ENCODE measurements at places on chromosomes 5 and 9.

DNA sequence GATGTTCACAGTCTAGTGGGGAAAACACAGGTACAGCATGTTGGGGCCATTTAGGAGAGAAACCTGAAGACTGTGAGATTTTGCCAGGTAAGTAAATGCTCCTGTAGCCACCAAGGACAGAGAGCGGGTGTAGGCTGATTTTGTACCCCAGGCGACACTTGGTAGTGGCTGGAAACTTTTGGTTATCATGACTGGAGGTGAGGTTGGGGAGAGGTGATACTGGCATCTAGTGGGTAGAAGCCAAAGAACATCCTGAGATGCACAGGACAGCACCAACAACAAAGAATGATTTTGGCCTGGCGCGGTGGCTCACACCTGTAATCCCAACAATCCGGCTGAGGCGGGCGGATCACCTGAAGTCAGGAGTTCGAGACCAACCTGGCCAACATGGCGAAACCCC lies 38.8 kb upstream of the PWWP2A start:
- DNase-seq = no peak

GRCh38 chr5:94815313-94816039 lies 197.0 kb downstream of the SLF1 start:
- no peak for DNase-seq

DNA sequence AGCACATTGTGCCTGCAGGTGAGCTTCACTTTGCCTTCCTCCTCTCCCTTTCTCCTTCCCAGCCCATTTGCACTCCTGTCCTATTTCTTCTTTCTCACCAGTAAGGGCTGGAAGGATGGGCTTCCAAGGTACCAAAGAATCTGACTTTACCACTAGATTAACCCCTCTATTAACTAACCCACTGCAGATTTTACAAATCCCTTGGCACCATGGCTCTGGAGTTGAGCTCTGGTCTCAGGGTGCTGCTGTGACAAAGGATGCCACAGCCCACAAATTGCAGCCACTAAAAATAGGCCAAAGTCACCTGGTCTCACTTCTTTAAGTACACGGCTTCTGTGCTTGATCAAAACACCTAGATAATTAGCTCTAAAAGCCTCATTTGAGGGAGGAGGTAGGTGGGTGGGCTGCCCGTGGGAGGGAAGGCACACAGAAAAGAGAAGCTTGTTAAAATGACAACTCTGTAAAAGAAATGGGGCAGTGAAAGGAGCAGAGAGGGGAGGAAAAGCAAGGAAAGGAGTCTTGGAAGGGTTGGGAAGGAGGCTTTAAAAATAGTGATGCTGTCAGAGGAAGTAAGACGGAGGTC lies 327.4 kb downstream of the DRD1 start:
- no peak for DNase-seq

DNA sequence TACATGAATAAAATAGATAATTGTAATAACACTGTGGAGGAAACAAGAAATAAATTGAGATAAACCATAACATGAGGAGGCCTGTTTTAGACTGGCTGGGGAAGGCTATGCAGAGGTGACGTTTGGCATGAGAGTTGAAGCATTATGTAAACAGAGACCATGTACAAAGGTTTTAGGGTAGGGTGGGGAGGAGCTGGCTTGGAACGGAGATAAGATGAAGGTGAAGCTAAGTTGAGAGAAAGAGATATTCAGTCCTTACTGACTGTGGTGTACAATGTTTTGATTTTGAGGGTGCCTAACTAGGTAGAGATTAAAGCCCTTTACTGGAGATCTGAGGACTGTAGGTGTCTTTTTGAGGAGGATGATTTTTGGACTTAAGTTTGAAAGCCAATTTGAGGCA lies 17.8 kb downstream of the MAN2A1 start:
- DNase-seq = no peak

DNA sequence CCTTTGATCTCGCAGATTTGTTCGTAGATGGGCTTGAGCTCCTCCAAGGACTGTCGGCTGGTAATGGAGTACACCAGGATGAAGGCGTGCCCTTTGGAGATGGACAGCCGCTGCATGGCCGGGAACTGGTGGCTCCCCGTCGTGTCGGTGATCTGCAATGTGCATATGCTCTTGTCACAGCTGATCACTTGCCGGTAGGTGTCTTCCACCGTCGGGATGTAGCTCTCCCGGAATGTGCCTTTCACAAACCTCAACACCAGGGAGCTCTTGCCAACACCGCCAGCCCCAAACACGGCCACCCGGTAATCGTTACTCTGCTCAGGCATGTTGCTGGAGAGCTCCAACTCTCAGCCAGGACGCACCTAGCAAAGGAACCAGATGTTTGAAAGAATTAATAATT lies 29.1 kb downstream of the DIRAS2 start:
- no peak for DNase-seq

DNA sequence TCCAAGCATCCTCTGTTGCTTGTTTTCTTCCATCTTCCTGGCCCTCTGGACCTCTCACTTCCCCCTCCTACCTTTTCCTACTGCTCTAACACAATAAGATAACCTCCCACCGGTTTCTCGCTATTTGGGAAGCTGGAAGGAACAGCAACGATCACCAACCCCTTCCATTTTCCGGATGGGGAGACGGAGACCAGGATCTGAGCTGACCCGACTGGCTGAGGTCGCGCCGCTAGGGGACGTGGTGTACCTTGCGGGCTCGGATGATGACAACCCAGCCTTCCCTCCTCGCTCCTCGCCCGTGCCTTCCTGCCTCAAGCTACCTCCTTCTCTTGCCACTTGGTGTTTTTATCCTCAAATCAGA lies 1.9 kb downstream of the LPAR1 start:
- no peak for DNase-seq

GRCh38 chr5:74865804-74866595 lies at the start of gene FAM169A:
Gene FAM169A, minus strand, starts transcription at chr5:74866387. Its CDS starts 24,711 bp downstream, at chr5:74841676.
- peak; percentile 13 for DNase-seq

GRCh38 chr9:125241863-125242739 lies 958 bp upstream of the HSPA5 start:
- no peak for DNase-seq

DNA sequence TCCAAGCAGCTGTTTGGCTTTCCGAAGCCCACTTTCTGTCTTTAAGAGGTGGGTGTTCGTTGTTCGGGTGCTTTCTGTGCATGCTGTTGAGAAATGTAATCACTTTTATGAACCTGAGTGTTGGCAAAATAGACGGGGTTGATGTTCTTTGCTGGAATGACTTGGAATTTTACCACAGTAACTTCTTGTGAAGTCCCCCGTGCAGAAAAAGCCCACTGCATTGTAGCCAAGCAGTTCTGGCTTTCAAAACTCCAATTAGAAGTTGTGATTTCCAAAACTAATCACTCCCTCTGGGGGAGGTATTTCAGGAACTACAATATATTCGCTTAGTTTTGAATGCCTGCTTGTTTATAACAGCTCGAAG lies 111.1 kb downstream of the PAM start:
- no peak for DNase-seq

DNA sequence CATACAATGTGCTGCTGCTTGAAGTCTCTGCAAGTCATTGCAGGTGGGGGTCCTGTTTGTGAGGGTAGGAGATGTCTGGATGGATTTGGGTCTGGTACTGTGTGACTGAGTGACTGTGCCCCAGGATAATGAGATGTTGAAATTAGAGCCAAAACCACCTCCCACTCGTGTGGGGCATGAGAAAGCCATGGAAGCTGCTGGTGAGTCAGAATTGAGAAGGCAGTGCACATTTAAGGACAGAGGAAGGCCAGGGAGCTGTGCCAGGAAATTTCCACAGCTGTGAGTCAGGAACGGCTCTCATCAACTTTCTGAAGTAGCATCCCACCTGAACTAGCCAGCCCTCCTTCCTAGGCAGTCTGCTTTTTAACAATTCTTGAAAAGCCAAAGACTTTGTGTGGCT lies 229.8 kb downstream of the DRD1 start:
- DNase-seq = no peak

- DNase-seq = no peak
Observed at GRCh38 chr9:37801287-37801850, 772 bp downstream of the DCAF10 start.

DNA sequence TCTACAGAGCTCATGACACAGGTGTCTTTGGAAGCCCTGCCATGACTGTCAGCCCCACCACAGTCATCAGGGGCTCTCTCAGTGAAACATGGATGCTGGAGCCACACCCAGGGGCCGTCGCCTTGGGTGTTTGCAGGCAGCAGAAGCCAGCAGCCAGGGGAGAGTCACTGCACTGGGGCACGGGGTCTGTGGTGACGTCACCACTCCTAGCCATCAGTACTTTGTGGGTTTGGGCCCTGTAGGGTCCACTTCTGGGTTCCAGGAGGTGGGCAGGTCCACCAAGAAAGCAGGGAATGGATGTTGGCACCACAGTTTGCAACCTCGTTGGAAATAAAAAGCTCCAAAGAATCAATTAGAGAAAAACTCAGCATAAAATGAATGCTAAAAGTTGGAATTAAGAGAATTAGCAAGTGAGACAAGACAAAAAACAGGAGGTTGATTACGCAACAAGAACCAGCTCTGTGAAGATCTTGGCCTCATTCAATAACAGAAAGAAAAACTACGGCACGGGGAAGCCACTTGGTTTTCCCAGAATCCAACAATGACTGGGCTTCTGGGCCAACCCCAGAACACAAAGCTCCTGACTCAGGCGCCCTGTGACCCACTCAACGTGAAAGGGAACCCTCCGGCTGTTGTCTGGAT lies 34.3 kb downstream of the MED10 start:
- no peak for DNase-seq

DNA sequence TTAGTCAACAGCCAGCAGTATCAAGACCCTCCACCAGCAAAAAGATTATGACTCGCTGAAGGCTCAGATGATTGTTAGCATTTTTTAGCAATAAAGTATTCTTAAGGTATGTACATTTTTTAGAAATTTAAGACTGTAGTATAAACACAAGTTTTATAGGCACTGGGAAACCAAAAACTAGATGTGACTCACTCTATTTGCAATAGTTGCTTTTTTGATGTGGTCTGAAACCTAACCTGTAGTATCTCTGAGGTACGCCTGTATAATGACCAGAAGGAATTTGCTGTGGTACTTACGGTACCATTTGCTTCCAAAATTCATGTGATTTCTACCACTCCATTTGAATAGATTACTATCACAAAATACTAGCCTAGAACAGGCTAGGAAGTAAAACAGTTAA lies 60.8 kb downstream of the WDR41 start:
- no peak for DNase-seq

- DNase-seq = no peak
Observed at GRCh38 chr5:128572051-128572929, 34.2 kb upstream of the FBN2 start.

DNA sequence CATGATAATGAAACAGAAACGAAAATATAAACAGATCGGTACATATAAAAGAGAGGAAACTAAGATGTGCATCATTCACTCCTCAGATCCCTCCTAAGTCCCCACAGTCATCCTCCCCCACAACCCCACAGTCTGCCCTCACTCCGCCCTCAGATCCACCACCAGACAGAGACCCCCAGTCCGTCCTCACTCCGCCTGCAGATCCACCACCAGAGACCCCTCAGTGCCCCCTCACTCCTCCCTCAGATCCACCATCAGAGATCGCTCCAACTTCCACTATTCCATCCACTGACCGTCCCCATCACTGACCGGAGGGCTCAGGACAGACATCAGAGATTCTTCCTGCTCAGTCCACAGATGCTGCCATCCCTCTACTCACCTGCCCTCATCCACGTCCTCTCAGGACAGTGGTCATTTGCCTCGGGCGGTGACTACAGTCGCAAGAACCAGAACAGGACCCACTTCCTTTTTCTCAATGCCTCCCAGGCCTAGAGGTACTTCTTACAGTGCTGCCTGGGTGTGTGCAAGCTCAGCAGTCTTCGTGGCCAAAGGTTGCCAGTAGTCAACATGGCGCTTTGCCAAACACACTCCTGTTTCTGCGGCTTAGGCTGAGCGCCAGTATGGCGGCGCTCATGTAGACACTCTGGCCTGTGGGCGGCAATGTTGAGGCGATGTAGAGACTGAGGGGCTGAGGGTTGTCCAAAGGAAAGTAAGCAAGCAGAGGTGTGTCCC lies 8.3 kb upstream of the SPATA31C1 start:
- no peak for DNase-seq

- DNase-seq = no peak
Observed at GRCh38 chr5:173246135-173246495, 11.1 kb upstream of the NKX2-5 start.

DNA sequence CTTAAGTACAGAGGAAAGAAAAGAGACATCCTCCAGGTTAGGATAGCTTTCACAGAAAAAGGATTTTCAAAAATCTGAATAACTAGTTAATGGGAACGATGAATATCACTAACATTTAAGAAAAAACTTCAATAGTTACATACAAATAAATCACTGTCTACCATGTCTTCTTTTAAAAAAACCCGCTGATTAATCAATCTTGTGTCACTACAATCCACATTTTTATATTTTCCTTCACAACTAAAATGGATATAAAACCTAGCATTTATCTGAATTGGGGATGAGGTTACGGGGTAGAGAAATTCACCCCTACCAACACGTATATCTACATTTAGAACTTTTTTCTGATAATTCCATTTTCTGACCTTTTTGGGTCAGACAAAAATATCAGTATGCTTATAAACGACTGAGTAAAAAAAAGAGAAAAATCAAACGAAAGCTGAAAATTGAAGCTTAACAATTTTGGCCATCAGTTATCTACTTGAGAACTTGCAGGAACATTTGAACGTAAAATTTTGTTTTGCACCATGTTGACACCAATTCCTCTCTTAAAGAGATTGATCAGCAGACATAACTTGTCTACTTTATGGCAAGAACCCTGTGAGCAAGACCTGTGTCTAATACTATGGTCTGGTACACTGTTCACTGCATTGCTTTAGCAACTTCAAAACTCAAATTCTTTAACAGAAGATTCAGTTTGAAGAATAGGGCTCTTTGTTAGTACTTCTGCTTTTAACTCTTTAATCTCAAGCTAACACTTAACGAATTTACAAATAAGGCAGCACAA lies 4.8 kb downstream of the NR3C1 start:
- no peak for DNase-seq

- DNase-seq = no peak
Observed at GRCh38 chr5:122145906-122146305, 16.6 kb downstream of the ZNF474 start.
